ENCODE measurements at places on chromosomes 3 and 15. TPM values are rescaled to one million over a fixed set of nuclear protein-coding genes. Genes with fewer than 3 reads are reported as not detected.

DNA sequence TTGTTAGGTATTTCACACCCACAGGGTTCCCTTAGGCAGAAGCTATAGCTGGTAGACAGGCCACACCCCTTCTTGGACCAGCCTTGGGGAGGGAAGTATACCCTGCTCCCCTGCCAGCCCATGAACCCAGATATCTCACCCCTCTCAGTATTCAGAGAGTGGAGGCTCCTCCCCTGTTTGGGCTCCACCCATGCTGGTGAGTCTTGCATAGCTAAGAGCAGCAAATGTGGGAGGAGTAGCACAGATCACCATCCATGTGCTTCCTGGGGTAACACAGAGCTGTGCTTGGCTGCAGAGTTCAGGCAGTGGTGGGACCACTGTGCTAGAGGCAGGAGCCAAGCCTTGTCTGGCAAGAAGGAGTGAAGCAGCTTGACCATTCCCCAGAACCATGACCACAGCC, 427.2 kb downstream of the ZIC1 start:
- H3K27ac ChIP-seq, result no peak overlapping the region
- H3K4me3 ChIP-seq, result no peak overlapping the region
- DNase-seq, result no peak
- H3K36me3 ChIP-seq, result no peaks in the 10 kb centered on the region

GRCh38 chr3:129425213-129425612, 3.2 kb downstream of the EFCAB12 start:
- H3K4me1 ChIP-seq, result peaks cover 44% of the 10 kb centered on the region
- peaks cover 4% of the 10 kb centered on the region for H3K36me3 ChIP-seq
- peak overlapping the region; percentile 2 for H3K27ac ChIP-seq
- DNase-seq, result peak; percentile 46
- H3K27me3 ChIP-seq, result no peaks in the 10 kb centered on the region

DNA sequence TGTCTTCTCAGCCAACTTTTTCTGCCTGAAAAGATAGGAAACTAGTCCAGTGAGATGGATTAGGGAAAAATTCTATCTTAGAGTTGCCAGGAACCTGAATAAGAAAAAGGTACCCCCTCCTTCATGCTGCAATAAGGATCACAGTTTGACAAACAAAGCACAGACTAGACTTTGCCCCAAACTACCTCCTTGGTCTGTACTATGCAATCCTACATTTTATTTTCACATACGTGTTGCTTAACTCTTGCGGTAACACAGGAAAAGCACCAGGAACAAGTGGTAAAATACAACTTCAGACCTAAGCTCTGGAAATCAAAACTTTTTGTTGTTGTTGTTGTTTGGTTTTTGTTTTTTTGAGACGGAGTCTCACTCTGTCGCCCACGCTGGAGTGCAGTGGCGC, 11.3 kb upstream of the IL12A start:
- no peak overlapping the region for H3K4me3 ChIP-seq
- H3K4me1 ChIP-seq, result no peaks in the 10 kb centered on the region
- no peaks in the 10 kb centered on the region for H3K36me3 ChIP-seq
- no peak overlapping the region for H3K27ac ChIP-seq
- H3K27me3 ChIP-seq, result peaks cover 18% of the 10 kb centered on the region
- no peak for DNase-seq

GRCh38 chr3:88307666-88308065, 157.9 kb downstream of the C3orf38 start:
- no peak overlapping the region for H3K4me3 ChIP-seq
- no peak for DNase-seq
- no peak overlapping the region for H3K27ac ChIP-seq
- H3K36me3 ChIP-seq, result no peaks in the 10 kb centered on the region

- peak overlapping the region; percentile 100 for H3K27ac ChIP-seq
- H3K4me1 ChIP-seq, result peaks cover 37% of the 10 kb centered on the region
- H3K4me3 ChIP-seq, result peak overlapping the region; percentile 100
Observed at GRCh38 chr3:19945969-19946831, 697 bp upstream of the RAB5A start.

DNA sequence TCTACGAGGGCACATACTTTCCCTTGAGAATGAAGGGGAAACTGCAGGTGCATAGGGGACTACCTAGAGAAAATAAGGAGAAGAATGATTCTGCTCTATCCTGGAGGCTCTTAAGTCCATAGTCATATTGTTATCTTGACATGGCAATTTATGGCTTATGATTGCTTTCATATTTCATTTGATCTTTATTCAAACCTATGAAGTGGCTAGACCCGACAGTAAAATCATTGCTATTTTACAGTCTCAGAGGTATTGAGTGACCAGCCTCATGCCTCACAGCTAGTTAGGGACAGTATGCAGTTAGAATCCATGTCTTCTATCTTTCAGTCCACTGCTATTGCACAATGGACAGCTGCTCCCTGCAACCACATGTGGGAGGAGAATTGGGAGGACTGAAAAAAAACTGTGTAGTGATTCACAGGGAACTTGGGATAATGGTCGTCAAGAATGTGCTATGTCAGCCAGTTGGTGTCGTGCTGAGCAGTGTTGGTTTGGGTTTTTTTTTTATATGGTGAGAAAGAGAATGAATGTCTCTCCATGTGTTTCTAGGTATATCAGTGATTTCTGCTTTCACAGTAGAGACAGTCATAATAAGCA, 63.2 kb upstream of the SPPL2A start:
- no peak for DNase-seq
- H3K27ac ChIP-seq, result no peak overlapping the region
- H3K36me3 ChIP-seq, result no peaks in the 10 kb centered on the region
- H3K4me1 ChIP-seq, result no peaks in the 10 kb centered on the region

CRYGS gene
- 1.5 TPM for total RNA-seq

OXSM gene
- total RNA-seq, result 11.4 TPM

RARB gene
- total RNA-seq, result not detected

SAMMSON gene
- total RNA-seq, result not detected

ABCC5 gene
- 12.0 TPM for total RNA-seq
